ENCODE measurements at places on chromosomes 7 and 10.

GRCh38 chr10:78218798-78219490, 185.3 kb downstream of the RPS24 start:
- DNase-seq = no peak

- no peak for DNase-seq
These were observed 58.0 kb upstream of the AUTS2 start for GRCh38 chr7:69540287-69540686.

DNA sequence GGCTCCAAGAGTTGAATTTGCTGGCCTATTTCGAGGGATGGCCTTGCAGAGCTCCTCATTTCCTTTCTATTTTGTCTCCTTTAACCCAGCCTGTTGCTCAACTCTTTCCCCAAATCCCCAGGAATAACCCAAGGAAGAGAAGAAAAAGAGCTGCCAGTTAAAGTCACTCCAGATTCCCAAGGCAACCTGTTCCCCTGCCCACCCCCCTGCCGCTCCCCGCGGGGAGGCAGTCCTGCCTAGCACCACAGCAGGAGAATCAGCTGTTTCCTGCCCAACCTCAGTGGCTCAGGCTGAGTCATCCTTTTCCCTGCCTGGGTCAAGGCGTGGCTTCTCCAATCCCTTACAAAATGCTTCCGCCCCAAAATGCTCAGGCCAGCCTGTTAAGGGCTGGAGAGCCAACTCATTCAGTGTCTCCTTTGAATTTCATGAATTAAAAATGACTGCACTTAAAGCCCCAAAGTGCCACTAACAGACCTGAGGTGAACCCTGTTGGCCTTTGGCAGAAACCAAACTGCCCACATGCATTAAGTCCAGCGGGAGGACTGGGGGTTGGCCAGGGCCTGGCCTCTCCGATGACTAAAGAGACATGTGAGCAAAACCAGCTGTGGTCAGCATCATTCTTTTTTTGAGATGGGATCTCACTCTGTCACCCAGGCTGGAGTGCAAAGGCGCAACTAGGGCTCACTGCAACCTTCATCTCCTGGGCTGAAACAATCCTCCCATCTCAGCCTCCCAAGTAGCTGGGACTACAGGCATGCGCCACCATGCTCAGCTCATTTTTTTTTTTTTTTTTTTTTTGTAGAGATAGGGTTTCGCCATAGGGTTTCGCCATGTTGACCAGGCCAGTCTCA, 83.2 kb upstream of the KIF5B start:
- no peak for DNase-seq

GRCh38 chr7:30812676-30813075, 41.5 kb downstream of the MINDY4 start:
- no peak for DNase-seq

GRCh38 chr10:64067009-64067606, 545.9 kb downstream of the REEP3 start:
- DNase-seq = no peak

DNA sequence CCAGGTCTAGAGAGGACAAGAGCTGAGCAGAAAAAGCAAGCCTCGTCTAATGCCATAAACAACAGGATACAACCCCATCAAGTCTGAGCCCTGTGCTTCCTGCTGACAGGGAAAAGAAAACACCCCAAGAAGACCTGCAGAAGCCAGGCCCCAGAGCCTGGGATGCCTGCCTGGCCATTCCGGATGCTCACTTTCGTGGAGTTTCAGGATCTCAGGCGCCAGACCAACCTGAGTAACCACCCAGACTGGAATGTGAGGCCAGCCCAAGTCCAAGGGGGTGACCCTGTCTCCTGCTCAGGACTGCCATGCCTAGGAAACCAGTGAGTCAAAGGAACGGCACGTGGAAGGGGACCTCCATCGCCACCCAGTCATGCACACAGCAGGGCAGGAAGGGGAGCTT, 74.3 kb downstream of the PLXNA4 start:
- no peak for DNase-seq

DNA sequence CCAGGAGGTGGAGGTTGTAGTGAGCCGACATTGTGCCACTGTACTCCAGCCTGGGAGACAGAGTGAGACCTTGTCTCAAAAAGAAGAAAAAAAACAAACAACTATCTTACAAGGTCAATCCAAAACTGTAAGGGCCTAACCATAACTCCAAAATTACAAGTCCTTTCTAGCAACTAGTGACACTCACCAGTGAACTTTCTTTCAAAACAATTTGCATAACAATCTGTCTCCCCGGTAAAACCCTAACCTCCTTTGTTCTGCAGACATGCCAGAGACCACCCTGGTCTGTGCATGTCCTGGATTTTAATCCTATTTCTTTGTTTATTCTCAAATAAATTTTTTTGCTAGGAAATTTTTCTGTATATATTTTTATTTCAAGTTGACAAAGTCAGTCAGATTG, 68.1 kb downstream of the EXOC6 start:
- DNase-seq = no peak

GRCh38 chr7:127736511-127736910, 84.5 kb downstream of the SND1 start:
- DNase-seq = no peak

DNA sequence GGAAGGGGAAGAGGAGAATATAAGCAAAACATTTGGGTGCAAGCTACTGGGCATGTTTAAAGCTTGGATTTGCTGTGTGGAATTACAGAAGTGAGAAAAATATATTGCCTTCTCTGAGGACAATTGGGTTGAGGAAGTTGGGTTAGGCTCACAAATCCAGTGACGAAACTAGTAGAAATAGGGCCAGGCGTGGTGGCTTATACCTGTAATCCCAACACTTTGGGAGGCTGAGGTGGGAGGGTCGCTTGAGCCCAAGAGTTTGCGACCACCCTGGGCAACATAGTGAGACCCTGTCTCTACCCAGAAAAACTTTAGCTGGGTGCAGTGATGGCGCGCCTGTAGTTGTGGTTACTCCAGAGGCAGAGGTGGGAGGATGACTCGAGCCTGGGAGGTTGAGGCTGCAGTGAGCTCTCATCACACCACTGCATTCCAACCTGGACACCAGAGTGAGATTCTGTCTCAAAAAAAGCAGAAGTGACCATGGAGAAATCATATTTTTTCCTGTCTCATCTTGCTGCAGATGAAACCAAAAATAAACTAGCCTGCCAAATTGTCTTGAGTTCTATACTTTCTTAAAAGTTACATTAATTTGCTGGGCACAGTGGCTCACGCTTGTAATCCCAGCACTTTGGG, 22.4 kb downstream of the NRBF2 start:
- no peak for DNase-seq

GRCh38 chr7:105323366-105323765, 65.4 kb downstream of the SRPK2 start:
- DNase-seq = no peak

- DNase-seq = no peak
These were observed 58.5 kb upstream of the PIK3CG start for GRCh38 chr7:106806556-106806955.

- no peak for DNase-seq
These were observed 493.2 kb downstream of the TYW1 start for GRCh38 chr7:67489881-67490280.

GRCh38 chr7:150476285-150476684, 25.9 kb downstream of the GIMAP8 start:
- no peak for DNase-seq

- DNase-seq = no peak
These were observed 162.4 kb upstream of the MEOX2 start for GRCh38 chr7:15848901-15849300.

DNA sequence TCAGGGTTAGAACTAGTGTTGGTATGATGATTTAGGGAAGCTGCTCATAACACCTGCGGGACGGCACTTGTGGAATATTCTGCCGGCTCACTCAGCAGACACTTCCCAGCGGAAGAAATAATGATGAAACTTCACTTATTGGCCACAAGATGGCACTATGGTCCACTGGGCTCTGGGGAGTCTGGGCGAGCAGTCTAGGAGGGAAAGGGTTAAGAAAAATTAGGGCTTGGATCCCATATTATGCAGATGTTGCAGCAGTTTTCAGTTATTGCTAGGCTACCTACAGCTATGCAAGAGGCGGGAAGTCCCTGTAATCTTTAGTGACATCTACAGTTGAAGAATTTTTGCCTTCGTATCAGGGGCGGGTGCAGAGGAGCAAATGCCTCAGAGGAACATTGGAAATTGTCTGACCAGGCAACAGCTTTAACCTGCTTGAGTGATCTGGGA, 238.7 kb upstream of the PRSS58 start:
- DNase-seq = no peak

DNA sequence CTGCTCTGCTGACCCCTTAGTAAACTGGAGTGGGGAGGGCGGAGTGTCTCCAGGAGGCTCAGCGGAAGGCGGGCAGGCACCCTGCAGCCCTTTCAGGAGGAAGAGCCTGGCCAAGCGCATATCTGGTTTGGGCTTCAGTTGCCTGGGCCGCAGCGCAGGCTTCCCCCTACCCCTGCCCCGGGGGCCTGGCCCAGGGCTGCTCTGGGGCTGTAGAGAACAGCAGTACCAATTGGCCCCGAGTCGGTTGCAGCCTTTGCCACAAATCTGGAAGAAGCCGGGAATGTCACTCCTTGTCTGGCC, 28.1 kb upstream of the JAKMIP3 start:
- DNase-seq = no peak

DNA sequence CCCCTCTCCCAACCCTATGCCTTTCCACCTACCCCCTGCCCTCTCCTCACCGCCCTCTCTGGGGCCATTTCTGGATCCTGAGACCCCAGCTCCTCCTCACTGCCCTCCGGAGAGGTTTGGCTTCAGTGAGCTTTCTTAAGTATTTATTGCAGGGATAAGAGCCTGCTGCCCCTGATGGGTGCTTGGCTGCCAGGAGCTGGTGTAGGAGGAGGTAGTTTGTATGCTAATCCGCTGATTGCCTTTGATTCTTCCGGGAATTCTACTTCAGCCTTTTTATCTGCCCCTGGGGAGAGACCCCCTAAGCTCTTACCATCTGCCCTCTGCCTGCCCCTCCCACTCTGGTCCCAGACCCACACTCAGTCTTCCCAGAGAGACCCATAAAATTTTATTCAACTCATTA, 263.5 kb upstream of the PODXL start:
- DNase-seq = no peak

DNA sequence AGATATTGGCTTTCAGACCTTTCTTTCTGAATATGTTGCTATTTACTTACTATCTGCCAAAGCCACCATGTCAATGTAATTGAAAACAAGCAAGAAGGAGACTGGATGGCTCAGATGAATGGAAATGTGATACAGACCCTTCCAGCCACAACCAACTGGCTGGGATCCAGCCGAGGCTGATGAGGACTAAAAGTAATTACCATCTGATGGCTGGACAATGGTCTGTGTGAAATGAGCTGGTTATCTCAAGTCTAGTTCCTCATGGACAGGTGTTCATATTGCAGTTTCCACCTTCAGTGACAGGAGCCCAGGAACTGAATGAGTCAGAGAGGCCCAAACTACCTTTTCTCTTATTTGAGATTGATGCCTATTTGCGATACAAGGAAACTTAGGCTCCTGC, 267.5 kb downstream of the GATA3 start:
- no peak for DNase-seq

DNA sequence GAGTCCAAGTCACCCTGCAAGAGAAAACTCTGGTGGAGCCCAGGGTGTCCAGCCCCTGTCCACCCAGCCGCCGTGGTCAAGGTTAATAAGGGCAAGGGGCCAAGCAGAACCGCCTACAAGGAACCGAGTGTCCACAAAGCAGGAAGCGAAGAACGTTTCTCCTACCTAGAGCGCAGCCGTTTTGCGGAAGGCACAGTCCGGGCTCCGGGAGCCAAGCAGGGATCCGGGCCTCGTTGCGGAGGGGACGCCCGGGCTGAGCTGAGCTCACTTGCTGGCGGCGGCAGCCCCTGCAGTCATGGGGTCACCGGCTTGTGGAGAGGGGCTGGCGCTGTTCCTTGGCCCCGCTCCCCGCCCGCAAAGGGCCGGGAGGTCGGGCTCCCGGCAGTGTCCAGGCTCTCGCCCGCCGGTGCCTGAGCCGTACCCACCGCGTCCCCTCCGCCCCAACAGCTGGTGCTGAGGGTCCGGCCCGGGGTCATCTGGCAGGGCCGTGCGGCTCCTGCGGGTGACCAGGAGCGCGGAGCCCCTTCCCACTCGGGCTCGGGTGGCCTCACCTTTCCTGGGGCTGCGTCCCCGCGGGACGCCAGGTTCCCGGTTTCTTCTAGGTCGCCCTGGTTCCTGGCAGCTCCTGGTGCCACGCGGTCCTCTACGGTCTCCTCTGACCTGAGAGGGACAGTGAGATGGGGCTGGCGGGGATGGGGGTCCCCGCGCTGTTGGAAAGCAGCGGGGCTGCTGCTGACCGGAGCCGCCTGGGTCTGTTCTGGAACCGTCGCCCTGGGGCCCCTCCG, 14.0 kb upstream of the ZNF273 start:
- DNase-seq = no peak

DNA sequence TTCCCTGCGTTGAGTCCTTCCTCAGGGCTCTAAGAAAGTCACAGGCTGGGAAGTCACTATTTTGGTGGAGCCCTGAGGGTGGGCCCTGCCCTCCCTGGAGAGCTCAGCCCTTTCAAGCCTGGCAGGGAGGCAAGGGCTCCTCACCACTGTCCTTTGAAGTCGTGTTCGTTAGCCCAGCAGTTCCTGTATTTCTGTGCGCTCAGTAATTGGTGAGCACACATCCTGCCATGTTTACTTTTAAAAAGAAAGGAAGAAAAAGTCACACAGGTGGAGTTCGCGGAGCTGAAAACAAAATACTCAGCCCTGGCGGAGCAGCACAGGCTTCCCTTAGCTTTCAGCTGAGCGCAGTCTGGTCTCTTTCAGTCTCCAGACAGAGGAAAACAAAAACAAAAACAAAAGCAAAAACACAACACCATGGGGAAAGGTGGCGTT, 37.1 kb downstream of the PRKCQ start:
- peak; percentile 44 for DNase-seq

DNA sequence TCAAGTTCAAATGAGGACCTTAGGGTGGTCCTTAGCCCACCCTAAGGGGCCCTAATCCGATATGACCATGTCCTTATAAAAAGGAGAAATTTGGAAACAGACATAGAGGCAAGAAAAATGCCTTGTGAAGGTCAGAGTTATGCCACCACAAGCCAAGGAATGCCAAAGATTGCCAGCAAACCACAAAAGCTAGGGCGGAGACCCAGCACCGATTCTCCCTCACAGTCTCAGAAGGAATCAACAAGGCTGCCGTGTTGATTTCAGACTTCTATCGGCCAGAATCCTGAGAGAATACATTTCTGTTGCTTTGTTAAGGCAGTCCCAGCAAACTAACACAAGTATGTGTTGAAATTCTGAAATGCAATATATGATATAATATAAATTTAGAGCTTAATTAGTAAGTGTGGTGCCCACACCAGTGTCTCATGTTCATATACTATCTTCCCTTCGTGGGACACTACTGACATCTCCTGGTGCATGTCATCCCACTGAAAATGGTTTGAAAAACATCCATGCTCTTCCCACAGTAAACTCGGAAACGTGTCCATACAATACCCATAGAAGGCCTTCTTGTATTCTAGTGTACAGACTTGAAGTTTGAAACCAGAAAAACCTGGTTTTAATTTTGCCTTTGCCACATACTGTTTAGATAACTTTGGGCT, 349.0 kb downstream of the TNS3 start:
- no peak for DNase-seq

DNA sequence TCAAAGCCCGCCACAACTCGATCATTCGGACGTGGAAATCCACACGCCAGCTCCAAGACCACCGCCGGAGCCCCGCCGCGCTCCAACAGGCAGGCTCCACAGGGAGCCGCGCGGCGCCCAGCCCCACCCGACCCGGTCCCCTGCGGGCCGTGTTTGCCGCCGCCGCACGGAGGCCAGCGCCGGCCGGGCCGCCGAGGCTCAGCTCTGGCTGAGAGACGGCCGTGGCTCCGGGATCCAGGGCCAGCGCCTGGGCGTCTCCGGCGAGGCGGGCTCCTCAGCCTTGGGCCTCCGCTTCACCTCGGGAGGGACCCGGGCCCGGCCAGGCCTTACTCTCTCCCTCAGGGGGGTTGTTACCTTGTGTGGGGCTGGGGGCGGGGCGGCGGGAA, 333 bp downstream of the SMNDC1 start:
- DNase-seq = no peak

All from activated T-helper 1 cell treated with Interleukin-2 at 50 U/mL for 16 hours (primary cell).